Germinal center (tissue), 1 donor: ENCODE measurements at places on chromosomes 5 and 9.

- DNase-seq: no peak
Measured at GRCh38 chr5:143820451-143820850, 8.5 kb downstream of the HMHB1 start.

DNA sequence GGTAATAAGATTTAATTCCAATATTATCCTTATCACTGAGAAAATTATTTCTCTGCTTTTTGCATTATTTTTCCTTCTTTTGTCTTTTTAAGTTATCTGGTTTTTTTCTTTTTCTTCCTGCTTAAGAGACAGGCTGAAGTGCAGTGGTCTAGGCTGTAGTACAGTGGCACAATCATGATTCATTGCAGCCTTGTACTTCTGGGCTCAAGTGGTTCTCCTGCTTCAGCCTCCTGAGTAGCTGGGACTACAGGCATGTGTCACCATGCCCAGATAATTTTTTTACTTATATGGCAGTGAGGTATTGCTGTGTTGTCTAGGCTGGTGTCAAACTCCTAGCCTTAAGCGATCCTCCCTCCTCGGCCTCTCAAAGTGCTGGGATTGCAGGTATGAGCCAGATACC, 93.9 kb downstream of the SLC44A1 start:
- DNase-seq: no peak

DNA sequence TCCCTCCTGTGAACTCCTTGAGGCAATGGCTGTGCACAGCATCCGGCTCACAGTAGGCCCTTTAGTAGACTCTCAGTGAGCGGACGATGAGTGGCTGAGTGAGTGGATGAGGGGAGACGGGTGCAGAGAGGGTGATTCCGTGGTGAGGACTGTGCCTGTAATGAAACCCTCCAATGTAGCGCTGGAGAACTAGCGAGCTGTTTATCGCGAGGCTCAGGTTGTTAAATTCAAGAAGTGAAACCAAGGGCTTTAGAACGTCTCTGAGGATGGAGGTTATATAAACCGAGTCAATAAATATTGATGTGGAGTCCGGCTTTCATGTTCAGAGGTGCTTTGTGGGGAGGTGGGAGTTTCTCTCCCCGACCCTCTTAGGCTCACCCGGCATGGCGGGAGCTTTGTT, 53.2 kb downstream of the NSG2 start:
- no peak for DNase-seq

DNA sequence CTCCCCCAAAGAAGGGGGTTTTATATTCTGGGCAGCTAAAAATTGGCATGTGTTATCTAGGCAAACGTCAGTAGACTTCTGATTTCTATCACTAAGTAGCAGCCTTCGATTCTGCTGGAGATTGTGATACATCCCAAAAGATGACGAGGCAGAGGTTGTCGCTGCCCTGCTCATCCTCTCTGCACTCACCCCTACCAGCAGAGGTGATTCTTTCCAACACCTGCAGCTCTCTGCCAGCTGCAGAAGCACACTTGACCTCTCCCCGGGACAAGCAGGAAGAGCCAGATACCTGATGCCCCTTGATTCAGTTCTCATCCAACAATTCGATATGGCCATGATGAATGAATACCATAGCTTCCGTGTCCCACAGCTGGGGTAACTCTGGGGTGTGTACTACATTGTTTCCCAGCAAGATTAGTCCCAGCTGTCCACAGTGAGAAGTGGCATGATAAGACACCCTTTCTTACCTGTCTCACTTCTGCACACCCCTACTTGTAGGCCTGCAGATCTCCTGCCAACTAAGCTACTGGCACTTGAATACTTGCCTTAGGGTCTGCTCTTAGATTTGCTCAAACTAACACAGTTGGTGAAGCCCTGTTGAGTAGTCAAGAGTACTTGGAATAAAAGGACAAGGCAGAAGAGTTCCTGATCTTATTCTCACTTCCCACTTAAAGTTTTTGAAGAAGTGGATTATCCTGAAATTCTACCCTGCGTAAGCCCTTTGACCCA, 37.6 kb upstream of the SMAD5 start:
- DNase-seq: no peak
